ENCODE measurements at places on chromosomes 7 and 10.

DNA sequence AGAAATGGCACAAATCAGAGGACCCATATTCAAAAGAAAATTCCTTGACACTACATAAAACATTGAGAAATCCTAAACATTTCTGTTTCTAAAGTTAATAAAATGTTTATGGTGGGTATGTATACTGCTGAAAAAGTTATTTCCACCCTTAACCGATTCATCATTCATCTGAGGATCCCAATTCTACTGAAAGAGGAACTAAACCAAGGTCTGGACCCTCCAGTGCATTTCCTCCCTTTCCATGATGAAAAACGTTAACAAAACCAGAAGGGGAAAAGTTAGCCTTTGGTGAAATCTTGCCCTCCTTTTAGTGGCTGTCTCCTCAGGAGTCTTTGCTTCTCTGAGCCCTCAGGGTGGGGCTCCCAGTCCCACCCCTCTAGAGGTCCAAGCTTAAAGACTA lies 144.5 kb upstream of the ASAH2 start:
- DNase-seq = no peak

DNA sequence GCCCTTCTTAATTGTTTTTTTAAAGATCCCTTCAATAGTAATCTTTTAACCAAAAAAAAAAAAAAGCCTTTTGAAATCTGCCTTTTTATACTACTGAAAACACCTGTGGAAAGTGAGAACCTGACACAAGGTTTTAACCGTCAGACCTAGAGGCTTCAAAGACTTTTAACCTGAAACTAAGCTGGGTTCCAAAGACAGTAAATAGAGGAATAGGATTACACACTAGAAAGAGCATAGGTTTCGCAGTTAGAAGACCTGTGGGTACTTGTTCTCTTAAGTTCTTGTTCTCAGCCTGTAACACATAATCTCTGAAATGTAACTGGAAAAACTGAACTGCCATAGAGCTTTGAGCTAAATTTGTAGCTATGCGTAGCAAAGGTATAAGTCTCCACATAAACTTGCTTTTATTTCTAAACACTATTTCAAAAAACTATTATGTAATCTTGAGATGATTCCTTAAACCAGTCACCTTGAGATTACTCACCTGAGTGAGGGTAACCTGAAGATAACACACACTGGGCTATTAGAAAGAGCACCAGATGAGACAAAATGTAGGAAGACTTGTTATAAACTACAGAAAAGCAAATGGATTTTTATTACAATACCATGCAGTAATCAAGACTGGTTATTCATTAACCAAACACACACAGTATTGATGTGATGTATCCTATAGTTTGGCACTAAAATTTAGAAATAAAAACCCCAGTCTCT lies 196.6 kb upstream of the FRMD4A start:
- DNase-seq = no peak

GRCh38 chr7:151694828-151695580 lies 175.3 kb upstream of the RHEB start:
- no peak for DNase-seq

DNA sequence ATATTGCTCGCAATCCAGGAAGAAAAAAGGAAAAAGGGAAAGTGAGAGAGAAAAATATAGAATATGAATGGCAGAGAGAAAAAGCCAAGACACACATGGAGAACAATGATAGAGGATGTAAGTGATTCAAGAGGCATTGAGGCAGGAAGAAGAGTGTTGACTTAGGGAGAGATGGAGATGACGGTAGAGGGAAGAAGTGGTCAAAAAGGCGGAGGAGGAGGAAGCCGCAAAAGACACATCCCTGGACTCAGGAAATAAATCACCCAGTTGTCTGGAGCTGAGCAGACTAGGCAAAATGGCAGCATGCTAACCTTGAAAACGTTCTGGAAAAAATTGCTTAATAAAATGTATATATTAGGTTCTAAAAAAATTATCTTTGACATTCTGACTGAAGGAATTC lies 17.7 kb upstream of the GPR37 start:
- DNase-seq = no peak

Data from stimulated activated naive CD8-positive, alpha-beta T cell treated with anti-CD3 and anti-CD28 coated beads, Interleukin-15, amount 100 ng/mL, for 72 hours (primary cell).